Putamen (tissue), 1 donor: ENCODE measurements at places on chromosomes 7 and 10.

DNA sequence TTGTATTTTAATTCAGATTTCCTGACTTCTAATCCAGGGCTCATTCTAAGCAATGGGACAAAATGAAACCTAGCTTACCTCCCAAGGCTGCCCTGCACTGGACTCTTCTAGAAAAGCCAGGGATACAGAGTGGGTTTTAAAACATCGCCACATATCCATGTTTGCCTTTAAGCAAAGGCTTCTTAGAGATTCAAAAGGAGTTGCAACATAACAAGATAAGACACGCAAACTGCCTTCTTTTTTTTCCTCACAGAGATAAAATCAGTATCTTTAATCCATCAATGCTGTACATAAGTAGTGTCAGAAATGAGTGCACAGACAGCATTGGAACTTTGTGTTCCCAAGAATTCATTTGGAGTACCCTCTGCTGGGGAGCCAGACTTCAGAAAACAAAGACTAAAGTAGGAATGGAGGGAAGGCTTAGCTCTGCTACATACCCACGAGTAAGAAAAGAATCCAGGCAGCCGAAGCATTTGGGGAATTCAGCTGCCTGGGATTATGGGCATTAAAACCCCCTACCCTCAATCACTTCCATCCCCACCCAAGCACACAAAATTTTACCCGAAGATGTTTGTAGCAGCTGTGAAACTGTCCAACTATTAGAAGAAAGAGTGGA lies 427.8 kb downstream of the ARL4A start:
- DNase-seq: no peak

- DNase-seq: no peak
These were observed 83.4 kb upstream of the PPP1R9A start for GRCh38 chr7:94823947-94824346.

DNA sequence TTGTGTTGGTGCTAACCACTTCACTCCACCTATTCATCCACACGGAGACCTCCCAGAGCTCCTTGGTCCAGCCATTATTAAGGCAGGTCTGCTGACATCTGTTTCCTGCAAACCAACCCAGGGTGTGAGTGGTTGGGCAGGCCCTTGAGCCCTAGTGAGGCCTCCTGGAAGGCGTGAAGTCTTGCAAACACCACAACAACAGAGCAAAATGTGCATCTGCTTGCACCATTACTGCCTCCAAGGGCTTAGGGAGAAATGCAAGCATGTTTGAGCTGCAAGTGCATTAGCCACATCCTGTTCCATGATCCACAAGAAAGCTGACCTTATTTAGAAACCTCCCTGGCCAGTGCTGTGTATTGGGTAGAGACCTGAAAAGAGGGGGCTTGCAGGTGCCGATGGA lies 325.5 kb downstream of the GRID1 start:
- no peak for DNase-seq

DNA sequence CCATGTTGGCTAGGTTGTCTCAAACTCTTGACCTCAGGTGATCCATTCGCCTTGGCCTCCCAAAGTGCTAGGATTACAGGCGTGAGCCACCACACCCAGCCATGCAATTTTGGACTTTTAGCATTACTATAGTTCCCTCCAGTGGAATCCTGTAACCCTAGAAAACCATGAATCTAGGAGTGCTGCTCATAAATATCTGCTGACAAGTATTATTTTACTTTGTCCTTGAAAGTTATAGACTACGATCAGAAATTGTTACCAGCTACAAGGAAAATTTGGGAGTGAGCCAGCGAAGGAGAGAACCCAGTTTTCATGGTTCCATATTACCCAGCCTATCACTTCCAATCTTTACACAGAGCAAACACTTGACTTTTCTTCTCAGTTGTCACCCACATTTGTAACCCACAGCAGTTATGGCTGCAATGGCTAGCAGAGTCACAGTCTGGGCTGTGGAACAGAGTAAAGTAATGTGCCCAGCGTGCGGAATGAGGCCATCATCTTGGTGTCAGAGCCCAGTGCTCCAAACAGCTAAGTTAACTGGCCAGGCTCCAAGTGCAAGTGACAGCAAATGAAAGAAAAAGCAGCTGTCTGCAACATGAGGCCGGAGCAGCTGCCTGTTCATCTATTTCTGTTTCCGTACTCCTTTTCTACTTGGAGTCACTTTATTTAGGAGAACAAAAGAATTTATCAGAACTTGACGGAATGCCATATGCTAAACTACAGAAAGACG lies 29.9 kb downstream of the ZC3HC1 start:
- peak; percentile 23 for DNase-seq

DNA sequence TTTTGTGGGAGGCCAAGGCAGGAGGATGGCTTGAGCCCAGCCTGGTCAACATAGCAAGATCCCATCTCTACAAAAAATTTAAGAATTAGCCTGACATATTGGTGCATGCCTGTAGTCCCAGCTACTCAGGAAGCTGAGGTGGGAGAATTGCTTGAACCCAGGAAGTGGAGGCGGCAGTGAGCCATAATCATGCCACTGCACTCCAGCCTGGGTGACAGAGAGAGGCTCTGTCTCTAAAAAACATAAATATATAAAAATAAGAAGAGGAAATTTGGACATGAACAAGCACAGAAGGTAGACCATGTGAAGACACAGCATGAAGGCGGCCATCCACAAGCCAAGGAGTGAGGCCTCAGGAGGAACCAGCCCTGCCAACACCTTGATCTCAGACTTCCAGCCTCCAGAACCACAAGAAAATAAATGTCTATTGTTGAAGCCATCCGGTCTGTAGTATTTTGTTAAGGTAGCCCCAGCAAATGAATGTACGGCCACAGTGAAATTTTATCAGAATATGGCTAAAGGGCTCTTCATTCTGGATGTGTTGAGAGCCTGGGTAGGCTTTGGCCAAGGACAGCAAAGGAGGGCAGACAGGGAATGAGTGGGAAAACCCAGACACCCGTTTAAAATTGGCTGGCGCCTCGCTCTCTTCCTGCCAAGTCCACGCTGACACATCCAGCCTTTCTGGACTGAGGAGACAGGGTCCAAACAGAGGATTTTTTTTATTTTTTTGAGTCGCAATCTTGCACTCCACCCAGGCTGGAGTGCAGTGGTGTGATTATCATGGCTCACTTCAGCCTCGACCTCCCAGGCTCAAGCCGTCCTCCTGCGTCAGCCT lies 12.9 kb upstream of the GRID2IP start:
- no peak for DNase-seq

GRCh38 chr10:103748020-103748419 lies 107.4 kb downstream of the SH3PXD2A start:
- no peak for DNase-seq
